DND-41 (cell line): ENCODE measurements at places on chromosomes 6 and 20.

DNA sequence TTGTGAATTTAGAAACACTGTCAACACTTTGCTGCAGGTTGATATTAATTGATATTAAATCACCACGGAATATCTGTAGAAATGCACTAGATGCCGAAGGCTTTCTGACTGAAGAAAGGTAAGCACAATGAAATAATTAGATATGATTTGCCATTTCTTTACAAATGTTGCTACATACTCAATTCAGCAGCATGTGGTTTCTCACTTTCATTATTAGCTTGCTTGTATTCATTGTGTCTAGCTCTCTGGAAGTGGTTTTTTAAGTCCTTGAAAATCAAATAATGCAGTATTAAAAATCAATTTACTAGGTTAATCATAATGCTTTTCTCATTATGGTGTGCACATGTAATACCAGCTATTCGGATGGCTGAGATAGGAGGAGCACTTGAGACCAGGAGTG is 231.3 kb upstream of the MARCKS start:
- no peaks in the 10 kb centered on the region for H3K36me3 ChIP-seq
- H3K4me1 ChIP-seq: no peaks in the 10 kb centered on the region
- no peaks in the 10 kb centered on the region for H3K27me3 ChIP-seq

- no peaks in the 10 kb centered on the region for H3K4me1 ChIP-seq
- peaks cover 33% of the 10 kb centered on the region; the same call in 1 of the 2 replicates for H3K36me3 ChIP-seq
- H3K27me3 ChIP-seq: no peaks in the 10 kb centered on the region
- H3K4me3 ChIP-seq: no peak overlapping the region
- H3K27ac ChIP-seq: no peak overlapping the region
- peak; percentile 28 for DNase-seq
Measured at GRCh38 chr6:127302728-127303660, 36.3 kb downstream of the RNF146 start.

DNA sequence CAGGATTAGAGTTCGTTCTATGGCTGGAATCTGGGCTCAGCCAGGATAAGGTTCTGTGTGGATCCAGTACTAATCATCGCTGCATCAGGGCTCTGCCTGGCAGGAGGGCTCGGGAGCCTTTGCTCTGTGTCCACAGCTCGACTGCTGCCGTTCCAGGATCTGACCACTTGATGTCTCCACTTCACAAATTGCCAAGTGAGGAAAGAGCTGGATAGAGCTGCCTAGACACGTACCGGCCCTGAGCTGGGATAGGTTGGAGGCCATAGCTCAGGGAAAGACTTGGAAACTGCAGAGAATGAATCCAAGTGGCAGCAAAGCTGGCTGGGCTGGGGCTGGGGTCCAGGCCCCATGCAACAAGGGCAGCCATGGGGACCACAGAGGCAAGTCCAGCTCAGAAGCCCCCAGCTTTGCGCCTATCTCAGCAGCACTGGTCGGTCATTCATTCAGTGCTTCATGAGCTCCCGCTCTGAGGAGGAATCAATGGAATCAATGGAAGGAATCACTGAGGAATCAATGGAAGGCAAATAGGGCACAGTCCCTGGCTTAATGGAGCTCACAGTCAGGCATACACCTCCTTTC is 38.0 kb upstream of the TOP1 start:
- DNase-seq: peak; percentile 73
- H3K4me1 ChIP-seq: peaks cover 12% of the 10 kb centered on the region
- no peak overlapping the region for H3K4me3 ChIP-seq

- no peak overlapping the region for H3K27ac ChIP-seq
- DNase-seq: no peak
- no peaks in the 10 kb centered on the region for H3K36me3 ChIP-seq
- no peak overlapping the region for H3K4me3 ChIP-seq
- peaks cover 5% of the 10 kb centered on the region for H3K27me3 ChIP-seq
Measured at GRCh38 chr6:16851758-16852157, 90.5 kb upstream of the ATXN1 start.

DNA sequence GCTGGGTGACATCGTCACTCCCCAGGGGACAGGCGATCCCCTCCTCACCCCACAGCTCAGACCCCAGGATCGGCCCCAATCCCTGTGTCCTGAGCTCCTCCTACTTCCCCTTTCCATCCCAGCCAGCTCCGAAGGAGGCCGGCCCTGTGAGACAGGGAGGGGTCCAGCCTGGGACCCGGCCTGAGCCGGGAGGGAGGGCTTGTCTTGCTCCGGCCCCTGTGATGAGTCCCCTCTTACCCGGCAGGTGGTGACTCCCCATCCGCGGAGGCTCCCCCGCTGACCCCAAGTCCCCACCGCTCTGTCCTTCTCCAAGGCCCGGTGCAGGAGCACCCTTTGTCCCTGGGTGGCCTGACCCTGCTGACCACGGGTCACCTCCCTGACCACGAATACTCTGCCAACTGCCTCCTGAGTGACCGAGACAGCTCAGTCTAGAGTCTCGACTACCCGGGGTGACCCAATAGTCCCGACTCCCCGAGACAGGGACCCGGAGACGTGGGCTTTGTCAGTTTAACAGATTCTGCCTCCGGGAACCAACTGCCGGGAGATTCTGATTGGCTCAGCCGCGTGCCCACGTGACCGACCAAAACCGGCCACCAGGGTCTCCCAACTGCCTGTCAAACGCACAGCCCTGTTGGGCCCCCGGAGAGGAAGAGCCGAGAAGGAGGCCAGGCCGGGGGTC is 187.4 kb upstream of the PROKR2 start:
- DNase-seq: no peak
- no peaks in the 10 kb centered on the region for H3K4me1 ChIP-seq
- no peak overlapping the region for H3K27ac ChIP-seq
- H3K36me3 ChIP-seq: no peaks in the 10 kb centered on the region
- no peak overlapping the region for H3K4me3 ChIP-seq

DNA sequence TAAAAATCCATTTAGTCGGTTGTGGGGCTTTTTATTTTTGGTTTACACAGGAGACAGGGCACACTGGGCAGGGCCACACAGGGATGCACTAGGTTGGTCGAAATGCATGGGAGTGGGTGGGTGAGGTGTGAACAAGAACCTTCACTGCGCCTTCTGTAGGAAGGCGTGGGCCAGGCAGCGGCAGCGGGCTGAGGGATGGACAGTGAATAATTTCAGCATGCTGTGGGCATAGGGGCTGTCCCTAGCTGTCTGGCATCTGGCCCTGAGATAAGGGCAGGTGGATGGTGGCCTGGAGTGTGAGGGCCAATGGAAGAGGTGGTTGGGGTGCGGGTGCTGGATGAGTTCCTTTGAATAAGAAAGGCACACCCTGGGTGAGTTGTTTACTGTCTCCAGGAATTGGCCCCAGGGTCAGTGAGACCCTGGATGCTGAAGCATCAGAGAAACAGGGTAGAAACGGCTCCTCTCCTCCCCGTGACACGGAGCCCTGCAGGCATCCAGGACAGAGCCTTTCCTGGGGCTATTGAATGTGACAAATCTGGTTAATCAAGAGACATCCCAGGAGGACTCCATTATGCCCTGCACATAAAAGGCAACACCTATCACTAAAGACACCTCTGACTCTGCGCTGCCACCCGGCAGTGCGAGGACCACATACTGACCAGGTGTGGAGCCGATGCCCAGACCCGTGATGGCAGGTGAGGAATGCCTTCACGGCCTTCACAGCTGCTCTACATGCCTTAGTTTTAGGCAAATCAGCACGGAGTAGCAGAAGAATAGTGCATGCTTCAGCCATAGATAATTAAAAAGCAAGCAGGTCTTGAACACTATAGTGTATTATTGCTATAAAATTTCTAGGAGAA is 123.0 kb upstream of the SNX9 start:
- no peak for DNase-seq
- H3K27me3 ChIP-seq: peaks cover 12% of the 10 kb centered on the region
- no peaks in the 10 kb centered on the region for H3K36me3 ChIP-seq

GRCh38 chr6:83954371-83954770 is 79.2 kb upstream of the MRAP2 start:
- H3K4me3 ChIP-seq: no peak overlapping the region
- H3K4me1 ChIP-seq: no peaks in the 10 kb centered on the region
- H3K27ac ChIP-seq: no peak overlapping the region
- no peaks in the 10 kb centered on the region for H3K27me3 ChIP-seq
- peaks cover 16% of the 10 kb centered on the region for H3K36me3 ChIP-seq
- DNase-seq: no peak

- no peak overlapping the region for H3K27ac ChIP-seq
- peaks cover 11% of the 10 kb centered on the region; the same call in 1 of the 2 replicates for H3K4me1 ChIP-seq
- H3K4me3 ChIP-seq: no peak overlapping the region
- H3K27me3 ChIP-seq: no peaks in the 10 kb centered on the region
- DNase-seq: no peak
Measured at GRCh38 chr6:119524410-119524809, 174.8 kb upstream of the MAN1A1 start.

GRCh38 chr6:124753562-124754105 is 208.6 kb upstream of the RNF217 start:
- no peak overlapping the region for H3K4me3 ChIP-seq
- no peaks in the 10 kb centered on the region for H3K27me3 ChIP-seq
- no peaks in the 10 kb centered on the region for H3K4me1 ChIP-seq
- no peak for DNase-seq
- H3K36me3 ChIP-seq: no peaks in the 10 kb centered on the region

DNA sequence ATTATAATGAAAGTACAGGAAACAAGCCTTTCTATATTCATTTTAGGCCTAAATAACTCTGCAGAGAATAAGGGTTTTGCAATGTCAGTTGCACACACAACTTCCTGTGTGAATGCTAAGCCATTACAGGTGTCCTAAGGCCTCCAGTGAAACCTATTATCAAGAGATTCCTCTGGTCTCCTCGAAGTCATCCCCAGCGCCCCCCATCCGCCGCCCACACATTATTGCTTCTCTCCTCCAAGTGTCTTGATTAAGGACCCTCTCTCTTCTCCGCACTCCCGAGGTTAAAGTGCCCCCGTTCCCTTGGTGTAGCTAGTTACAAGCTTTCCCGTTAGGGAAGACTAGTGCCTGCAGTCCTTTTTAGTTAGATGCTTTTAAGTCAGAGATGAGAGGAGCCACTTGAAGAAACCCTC is 1.3 kb downstream of the HIVEP2 start:
- H3K4me1 ChIP-seq: peaks cover 47% of the 10 kb centered on the region
- DNase-seq: peak; percentile 79
- peak overlapping the region; percentile 29 for H3K4me3 ChIP-seq

DNA sequence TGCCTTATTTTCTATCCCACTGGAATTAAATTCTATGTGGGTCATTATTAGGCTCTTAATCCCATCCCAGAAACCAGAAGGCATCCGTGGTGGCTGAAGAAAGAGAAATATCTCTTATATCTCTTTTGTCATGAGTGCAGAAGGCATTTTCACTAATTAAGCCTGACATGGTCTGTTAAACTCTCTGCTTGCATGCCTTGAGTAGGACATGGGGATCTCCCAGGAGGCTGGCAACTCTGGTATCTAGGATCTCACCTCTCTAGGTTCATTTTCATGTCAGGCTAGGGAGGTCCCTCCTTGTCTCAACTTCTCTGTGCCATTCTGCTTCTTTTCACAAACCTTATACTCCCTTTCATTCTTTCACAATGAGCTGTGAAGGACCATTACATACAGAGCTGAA is 25.3 kb upstream of the GPR63 start:
- no peaks in the 10 kb centered on the region for H3K4me1 ChIP-seq
- H3K27me3 ChIP-seq: peaks cover 23% of the 10 kb centered on the region
- H3K4me3 ChIP-seq: no peak overlapping the region
- DNase-seq: no peak

DNA sequence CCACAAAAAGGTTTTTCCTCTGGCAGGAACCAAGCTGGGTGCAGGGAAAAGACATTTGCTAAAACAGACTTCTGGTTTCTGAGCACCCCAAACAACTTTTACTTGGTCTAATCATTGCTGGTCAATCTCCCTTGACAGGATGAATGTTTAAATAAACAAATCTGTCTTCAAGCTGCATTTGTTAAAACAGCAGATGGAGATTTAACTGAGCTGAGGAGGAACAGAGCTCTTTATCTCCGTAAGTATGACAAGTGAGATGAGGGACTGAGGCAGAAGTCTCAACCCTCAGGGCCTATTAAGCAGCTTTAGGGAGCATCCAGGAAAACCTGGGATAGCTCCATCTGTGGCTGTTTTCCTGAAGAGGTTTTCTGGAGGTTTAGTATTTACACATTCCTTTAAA is 40.6 kb downstream of the NINL start:
- H3K36me3 ChIP-seq: no peaks in the 10 kb centered on the region
- no peak for DNase-seq
- H3K27me3 ChIP-seq: no peaks in the 10 kb centered on the region

DNA sequence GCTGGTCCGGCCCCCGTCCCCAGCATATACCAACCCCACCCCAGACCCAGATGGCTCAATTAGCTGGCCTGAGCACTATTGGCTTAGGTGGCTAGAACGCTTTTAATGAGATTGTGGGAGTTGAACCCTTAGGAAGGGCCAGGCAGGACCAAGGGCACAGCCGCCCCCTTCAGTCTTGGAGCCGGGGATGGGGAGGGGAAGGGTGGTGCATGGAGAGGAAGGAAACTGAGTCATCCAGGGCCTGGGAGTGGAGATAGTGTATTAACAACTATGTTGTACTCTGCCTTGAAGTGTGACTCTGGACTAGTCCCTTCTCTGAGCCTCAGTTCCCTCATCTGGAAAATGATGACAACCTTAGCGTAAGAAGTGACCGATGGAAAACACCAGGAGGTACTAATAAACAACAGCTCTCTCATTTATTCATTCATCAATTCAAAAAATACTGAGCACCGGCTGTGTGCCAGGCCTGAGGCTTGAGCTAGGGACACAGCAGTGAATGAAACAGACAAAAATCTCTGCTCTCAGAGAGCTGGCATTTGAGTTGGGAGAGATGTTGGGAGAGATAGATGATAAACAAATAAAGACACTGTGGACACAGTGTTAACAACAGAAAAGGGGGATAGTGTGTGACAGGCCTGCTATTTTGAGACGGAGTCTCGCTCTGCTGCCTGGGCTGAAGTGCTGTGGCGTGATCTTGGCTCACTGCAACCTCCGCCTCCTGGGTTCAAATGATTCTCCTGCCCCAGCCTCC is 11.5 kb downstream of the PEDS1 start:
- no peak overlapping the region for H3K27ac ChIP-seq
- no peak for DNase-seq
- H3K36me3 ChIP-seq: peaks cover 72% of the 10 kb centered on the region
- no peaks in the 10 kb centered on the region for H3K27me3 ChIP-seq
- peaks cover 13% of the 10 kb centered on the region for H3K4me1 ChIP-seq
- no peak overlapping the region for H3K4me3 ChIP-seq

- no peak overlapping the region for H3K27ac ChIP-seq
- no peaks in the 10 kb centered on the region for H3K27me3 ChIP-seq
- DNase-seq: no peak
- no peaks in the 10 kb centered on the region for H3K36me3 ChIP-seq
- H3K4me3 ChIP-seq: no peak overlapping the region
Measured at GRCh38 chr20:15440049-15440820, 1102.8 kb upstream of the FLRT3 start.

DNA sequence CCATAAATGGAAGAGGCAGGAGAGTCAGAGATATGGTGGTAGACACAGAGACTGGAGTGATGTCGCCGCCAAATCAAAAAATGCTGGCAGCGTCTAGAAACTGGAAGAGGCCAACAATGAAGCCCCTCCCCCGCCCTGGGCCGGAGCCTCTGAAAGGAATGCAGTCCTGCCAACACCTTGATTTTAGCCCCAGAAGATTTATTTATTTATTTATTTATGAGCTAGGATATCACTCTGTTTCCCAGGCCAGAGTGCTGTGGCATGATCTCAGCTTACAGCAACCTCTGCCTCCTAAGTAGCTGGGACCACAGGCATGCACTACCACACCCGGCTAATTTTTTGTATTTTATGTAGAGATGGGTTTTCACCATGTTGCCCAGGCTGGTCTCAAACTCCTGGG is 82.6 kb upstream of the CCDC167 start:
- H3K27ac ChIP-seq: no peak overlapping the region
- H3K36me3 ChIP-seq: no peaks in the 10 kb centered on the region
- DNase-seq: no peak

- H3K36me3 ChIP-seq: no peaks in the 10 kb centered on the region
- no peaks in the 10 kb centered on the region for H3K4me1 ChIP-seq
- no peak for DNase-seq
- H3K4me3 ChIP-seq: no peak overlapping the region
- no peak overlapping the region for H3K27ac ChIP-seq
Measured at GRCh38 chr6:146420255-146420654, 123.4 kb upstream of the RAB32 start.
